ENCODE measurements at places on chromosomes 7 and 10.

DNA sequence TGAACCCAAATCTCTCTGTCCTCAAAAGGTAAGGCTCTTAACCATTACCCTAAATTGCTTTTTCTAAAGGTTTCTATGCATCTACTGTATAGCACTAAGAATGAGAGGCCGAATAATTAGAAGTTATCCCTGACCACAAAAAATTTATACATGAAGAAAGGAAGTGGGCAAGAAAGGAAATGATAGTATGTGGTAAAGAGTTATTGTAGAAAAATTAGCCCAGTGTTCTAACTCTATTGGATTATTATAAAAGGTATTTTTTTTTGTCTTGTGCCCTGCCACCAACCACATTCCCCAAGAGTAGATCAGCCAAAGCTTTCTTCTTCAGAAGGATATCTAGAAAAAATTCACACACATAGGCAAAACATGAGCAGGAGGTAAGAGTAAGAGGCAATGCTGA, 45.4 kb downstream of the DKK1 start:
- DNase-seq, result no peak

GRCh38 chr7:45084901-45085618, 3.7 kb downstream of the NACAD start:
- DNase-seq, result no peak

GRCh38 chr7:115831371-115831770, 199.2 kb downstream of the TFEC start:
- DNase-seq, result no peak

DNA sequence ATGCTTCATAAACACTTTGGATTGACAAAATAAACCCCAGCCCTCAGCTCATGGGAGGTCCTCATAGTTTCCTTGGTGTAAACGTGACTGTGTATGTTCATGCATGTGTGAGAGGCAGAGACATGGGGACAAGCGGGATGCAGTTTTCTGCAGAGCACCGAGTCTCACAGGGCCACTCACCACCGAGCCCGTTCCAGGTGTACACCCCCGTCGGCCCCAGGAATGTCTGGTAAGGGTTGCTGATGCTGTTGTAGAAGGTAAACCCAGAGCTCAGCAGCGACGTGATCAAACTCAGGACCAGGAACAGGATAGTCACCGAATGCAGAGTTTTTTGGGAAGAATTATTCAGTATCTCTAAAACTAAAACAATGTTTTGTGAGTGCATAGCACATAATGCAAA, 9.2 kb downstream of the CLRN3 start:
- DNase-seq, result no peak

DNA sequence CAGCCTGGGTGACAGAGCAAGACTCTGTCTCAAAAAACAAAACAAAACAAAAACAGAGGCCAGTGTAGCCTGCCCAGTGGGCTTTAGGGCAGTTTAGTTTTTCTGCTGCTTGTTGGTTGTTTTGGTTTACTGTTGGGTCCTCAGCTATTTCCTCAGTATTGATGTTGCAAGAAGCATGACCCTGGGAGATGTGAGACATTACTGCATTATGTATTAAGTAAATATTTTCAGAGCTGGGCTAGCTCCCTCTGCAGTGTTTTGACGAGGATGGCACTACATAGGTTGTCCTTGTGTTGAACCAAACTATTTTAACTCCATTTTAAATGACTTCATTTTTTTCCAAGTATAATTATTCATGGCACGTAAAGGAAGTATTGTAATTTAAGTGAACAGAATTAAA, 4.8 kb downstream of the AKAP9 start:
- no peak for DNase-seq

GRCh38 chr10:55233505-55233904, 432.5 kb upstream of the PCDH15 start:
- no peak for DNase-seq

GRCh38 chr10:62735464-62736167, 68.9 kb upstream of the ADO start:
- DNase-seq, result no peak

GRCh38 chr10:104804880-104805279, 163.8 kb downstream of the SORCS3 start:
- DNase-seq, result no peak

GRCh38 chr7:41241641-41242040, 461.2 kb downstream of the INHBA start:
- no peak for DNase-seq

Measured in stimulated activated CD4-positive, alpha-beta T cell treated with anti-CD3 and anti-CD28 coated beads, Interleukin-4, amount 100 ng/mL, for 1 hour (primary cell).